ENCODE measurements at places on chromosomes 16 and 17.

- no peak for DNase-seq
These were observed 251.7 kb upstream of the IRX3 start for GRCh38 chr16:54538276-54538675.

DNA sequence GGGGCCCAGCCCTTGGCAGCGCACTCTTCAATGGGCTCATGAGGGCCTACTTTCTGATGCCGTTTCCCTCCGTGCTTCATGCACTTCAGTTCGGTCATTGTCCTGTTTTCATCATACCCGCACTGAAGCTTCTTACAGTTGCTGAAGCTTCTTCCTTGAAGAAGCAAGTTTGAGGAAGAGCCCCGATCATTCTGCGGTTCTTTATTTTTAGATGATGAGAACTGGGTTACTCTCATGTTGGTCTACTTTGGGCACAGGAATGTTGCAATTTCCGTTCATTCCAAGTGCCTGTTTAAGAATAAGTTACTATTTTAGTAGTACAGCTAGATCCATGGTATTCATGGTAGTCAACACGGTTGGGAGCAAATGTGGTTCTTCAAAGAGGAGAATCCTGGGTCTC, 587.7 kb upstream of the HSBP1 start:
- no peak for DNase-seq

DNA sequence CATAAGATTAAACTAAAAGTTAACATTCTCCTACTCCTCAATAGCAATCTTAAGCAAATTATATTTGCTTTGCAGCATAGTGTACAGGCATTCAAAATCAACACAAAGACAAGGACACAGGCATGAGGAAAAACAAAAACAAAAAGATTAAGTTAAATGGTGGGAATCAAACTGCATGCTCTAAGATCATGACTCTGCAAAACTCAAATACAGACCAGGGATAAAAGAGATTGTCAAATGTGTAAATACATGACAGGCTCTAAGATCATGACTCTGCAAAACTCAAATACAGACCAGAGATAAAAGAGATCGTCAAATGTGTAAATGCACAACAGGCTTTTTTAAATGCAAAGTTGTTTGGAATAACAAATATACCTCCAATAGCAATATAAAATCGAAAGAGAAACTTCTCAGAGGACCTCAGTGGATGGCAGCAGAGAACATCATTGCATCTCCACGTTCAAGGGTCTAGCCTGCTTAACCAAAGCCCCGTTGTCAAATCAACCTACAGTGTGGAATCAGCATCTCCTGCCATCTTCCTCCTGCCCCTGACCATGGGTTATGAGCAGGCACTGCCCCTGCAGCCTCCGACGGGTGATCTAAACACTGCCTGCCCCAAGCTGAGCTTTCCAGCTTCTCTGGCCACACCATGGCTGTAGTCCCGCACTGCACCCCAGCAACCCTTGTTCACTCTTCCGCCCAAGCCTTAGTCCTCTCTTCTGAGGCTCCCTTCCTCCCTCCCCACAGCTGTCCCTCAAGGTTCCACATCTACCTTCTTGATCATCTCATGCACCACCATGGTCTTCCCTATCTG, 446.1 kb downstream of the SOX9 start:
- no peak for DNase-seq

- no peak for DNase-seq
These were observed 232.3 kb upstream of the CIBAR2 start for GRCh38 chr16:85344502-85345128.

DNA sequence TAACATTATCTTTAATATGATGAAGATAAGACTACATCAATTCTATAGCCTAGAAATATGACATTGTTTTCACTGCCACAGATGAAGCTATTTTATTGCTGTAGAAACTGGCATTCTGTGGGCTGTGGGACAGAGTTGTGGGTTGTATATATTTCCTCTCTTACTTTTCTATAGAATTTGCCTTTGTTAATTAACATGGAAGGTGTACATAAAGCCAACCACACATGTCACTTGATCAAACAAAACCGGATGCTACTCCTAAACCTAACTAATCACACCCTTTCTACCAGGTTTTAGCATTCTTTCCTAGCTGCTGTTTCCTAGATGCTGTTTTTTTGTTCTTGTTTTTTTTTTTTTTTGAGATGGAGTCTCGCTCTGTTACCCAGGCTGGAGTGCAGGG, 81.2 kb upstream of the ATP2A3 start:
- DNase-seq, result no peak

DNA sequence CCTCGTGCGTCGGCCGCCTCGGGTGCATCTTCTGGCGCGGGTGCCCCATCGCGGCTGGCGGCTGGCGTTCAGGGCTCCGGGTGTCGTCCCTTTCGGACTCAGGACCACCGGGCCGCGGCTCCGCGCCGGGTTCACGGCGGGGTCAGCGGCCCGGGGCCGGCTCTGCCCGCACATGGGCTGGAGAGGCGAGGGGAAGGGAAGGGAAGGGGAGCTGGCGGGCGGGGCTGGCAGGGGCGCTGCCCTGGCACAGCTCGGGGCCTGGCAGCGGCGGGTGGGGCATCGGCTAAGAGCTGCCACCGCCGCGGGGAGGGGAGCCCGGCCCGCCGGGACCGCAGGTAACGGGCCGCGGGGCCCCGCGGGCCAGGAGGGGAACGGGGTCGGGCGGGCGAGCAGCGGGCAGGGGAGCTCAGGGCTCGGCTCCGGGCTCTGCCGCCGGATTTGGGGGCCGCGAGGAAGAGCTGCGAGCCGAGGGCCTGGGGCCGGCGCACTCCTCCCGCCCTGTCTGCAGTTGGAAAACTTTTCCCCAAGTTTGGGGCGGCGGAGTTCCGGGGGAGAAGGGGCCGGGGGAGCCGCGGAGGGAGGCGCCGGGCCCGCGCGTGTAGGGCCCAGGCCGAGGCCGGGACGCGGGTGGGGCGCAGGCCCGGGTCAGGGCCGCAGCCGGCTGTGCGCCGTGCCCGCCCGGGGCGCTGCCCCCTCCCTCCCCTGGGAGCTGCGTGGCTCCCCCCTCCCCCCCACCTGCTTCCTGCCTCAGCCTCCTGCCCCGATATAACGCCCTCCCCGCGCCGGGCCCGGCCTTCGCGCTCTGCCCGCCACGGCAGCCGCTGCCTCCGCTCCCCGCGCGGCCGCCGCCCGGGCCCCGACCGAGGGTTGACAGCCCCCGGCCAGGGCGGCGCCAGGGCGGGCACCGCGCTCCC, 646 bp downstream of the HIC1 start:
- DNase-seq, result no peak

GRCh38 chr16:82185012-82185411, 15.0 kb upstream of the MPHOSPH6 start:
- no peak for DNase-seq

DNA sequence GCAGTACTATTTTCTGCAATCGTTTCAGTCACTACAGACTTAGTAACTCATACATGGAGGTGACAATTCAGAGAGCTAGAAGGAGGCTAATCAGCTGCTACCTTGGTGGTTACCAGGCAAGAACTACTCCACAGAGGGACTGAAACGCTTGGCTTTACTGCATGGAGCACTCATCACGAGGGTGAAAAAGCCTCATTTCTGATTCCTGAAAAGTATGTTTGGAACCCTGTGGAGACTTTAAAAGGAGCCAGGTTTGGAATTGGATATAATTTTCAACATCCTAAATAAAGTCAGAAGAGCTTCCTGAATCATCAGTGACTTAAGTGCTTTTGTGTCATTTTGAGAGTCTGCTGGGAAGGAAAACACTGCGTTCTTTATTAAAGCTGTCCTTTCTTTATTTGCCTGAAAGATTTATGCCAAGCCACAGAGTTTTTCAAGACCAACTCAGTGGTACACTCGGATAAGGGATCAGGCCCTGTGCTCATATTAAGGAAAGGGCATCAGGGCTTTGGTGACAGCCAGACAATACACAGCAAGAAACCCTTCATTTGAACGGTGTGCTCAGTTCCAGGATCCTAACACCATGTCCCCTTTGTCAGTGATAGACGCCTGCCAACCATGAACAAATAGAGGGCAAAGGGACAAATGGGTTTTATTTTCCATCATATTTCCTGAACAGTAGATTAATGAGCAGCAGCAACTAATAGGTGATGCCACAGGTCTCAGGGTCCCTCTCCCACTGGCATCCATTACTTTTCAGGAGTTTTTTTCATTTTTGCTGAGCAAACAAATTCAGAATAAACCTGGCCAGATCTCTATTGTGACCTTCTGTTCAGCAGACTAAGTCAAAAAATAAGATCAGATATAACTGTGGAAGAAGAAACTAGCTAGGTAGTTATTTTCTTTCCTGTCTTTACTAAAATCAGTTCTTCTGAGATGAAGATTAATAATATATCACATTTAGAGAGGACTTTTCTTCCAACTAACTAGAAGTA, 80.5 kb upstream of the CLEC18B start:
- DNase-seq, result no peak

- DNase-seq, result no peak
These were observed 26.9 kb downstream of the ZNRF1 start for GRCh38 chr16:75025761-75026160.

DNA sequence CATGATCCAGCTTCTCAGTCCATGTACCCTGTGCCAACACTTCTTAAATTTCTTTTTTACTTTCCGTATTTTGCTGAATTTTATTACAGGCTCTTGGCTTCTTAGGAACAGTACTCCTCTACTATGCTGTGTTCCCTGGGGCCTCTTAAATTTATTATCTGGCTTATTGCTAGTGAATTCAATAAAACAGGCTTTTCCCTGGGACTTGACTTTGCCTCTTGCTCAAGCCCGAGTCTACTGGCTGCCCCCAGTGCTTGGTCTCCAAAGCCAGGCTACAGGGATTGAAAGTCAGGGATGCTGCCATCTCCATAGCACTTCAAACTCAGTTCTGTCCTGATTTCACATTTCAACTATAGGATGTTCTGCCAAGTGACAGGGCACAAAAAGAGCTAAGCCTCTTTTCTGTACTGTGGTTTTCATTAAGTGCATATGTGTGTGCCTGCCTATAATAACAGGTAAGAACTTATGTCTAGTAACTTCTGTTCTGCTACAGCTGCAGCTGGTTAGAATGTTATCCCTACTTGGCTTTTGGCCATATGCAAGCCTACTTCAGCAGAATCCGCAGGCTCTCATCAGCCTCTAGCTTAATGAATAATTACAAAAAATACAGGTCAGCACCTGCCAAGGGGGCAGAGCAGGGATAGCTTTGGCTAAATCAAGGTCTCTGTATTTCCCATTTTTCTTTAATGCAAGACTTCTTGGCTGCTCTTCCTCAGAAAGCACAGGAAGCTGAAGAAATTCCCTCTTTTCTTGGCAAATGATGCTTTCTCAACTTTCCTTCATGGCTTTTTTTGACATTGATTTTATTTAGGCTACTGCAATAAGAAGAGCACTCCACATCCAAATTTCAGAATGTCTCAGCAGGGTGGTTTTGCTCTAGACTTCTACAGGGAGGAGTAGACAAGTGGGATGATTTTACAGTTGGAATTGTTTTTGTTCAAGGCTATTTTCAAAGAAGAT, 8.2 kb downstream of the FAM20A start:
- DNase-seq, result no peak

GRCh38 chr17:34852614-34853013, 108.6 kb downstream of the CCT6B start:
- DNase-seq, result no peak

GRCh38 chr16:71480956-71481355, 8.2 kb downstream of the ZNF19 start:
- DNase-seq, result no peak

GRCh38 chr16:68539711-68540239, 684 bp downstream of the ZFP90 start:
- no peak for DNase-seq

- DNase-seq, result no peak
These were observed 40.3 kb upstream of the FAM20A start for GRCh38 chr17:68641276-68642117.

GRCh38 chr16:86343796-86344585, 166.3 kb upstream of the FOXF1 start:
- no peak for DNase-seq

DNA sequence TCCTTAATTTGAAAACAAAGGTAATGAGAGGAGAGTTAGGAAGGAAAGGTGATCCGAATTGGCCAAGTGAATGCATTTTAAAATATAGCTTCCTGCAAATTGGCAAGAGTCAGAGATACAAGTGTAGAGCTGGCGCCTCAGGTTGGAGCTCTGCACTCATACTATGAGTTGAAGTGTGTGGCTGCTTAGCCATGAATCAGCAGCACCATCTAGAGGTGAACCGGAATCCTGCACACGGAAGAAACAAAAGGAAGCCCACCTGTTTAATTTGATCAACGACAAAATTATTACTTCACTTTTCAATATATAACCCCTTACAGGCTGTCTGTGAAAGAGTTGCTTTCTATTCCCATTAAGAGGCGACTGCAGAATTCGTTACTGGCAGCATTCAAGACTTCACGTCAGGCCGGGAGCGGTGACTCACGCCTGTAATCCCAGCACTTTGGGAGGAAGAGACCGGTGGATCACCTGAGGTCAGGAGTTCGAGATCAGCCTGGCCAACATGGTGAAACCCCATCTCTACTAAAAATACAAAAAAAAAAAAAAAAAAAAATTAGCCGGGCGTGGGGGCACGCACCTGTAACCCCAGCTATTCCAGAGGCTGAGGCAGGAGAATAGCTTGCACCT, 1253.7 kb upstream of the CDH8 start:
- DNase-seq, result no peak

DNA sequence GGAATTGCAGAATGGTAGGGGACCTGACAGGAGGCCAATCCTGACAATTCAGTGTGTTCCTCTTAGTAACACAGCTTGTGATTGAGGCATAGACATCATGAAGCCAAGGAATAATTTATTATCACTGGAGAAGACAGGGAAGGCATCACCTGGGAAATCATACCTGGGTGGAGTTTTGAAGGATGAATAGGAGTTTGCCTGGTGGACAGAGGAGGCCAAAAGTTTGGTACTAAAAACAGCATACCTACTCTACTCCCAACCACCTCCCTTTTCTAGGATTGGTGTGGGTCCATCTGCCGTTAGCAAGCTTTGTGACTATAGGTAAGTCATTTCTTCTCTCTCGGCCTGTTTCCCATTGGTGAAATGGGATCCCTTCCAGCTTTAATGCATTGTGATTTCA, 88.0 kb downstream of the RAB11FIP4 start:
- DNase-seq, result no peak

GRCh38 chr16:70582280-70582978, 58.8 kb downstream of the SF3B3 start:
- no peak for DNase-seq

DNA sequence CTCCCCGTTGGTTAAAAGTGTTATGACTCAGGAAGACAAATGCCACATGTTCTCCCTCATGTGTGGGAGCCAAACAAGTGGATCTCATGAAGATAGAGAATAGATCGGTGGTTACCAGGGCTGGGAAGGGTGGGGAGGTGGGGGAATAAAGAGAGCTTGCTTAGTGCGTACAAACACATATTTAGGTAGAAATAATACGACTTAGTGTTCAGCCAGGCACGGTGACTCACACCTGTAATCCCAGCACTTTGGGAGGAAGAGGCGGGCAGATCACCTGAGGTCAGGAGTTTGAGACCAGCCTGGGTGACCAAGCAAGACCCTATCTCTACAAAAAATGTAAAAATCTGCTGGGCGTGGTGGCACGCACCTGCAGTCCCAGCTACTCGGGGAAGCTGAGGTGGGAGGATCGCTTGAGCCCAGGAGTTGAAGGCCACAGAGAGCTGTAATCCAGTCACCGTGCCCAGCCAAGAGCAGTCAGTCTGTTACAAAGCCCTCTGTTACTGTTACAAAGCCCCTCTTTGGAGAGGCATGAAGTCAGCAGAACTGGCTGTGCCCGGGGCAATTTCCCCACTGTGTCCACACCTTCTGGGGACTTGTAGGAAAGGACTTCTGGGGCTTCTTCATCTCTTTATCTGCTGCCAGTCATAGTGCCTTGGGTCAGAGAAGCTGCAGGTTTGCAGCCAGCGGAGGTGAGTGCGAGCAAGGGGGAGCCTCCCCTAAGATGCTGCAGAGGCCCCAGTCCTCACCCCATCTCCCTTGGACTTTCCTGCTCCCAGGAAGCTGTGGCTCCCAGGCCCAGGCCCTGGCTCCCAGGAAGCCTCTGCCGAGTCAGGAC, 4.3 kb upstream of the ALDH3A1 start:
- no peak for DNase-seq
